IPS-NIHi11 (cell line): ENCODE measurements at places on chromosomes 5 and 9.

- no peak for DNase-seq
Observed at GRCh38 chr5:112930082-112930344, 8.0 kb upstream of the REEP5 start.

- DNase-seq: no peak
Observed at GRCh38 chr5:32058101-32058500, 116.0 kb downstream of the GOLPH3 start.

- DNase-seq: no peak
Observed at GRCh38 chr9:111952559-111952958, 55.9 kb downstream of the UGCG start.

DNA sequence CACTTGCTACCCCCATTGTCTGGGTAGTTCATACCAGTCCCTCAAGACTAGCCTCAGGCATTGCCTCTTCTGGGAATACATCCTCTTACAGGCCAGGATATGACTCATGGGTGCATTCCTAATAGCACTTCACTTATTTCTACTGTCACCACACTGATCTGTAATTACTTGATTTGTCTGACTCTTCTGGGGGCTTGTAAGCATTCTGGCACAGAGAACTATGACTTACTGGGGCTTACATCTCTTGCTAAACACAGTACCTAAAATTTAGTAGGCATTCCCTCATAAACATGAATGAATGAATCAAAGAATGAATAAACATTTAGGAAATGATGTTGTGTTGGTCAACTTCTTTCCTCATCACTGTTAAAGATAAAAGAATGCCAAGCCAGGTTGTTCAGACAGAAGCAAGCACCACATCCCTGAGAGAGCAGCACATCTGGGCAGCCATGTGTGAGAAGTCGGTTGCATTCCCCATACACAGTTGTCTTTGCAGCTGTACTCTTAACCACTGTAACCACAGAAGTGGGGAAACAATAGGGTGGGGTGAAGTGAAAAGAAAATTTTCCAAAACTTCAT is 27.6 kb downstream of the IL7R start:
- DNase-seq: no peak

GRCh38 chr9:129392093-129392541 is 214.1 kb upstream of the IER5L start:
- DNase-seq: peak; percentile 52

DNA sequence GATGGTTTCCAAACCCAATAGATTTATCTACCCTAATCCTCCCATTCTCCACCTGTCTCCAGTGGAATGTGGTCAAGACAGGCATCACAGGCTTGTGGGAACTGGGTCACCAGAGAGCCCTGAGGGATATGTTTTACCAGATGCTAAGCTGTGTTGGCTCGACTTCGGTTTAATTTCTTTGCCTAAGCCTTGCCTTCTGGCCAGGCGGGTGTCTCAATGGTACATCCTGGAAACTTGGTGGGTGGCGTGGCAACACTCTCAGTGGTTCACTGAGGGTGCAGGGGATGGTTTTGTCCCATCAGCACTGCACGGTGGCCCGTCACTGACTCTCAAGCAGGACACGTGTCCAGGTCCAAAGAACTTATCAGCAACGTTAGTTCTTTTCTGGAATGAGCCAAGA is 192.2 kb downstream of the TENT4A start:
- no peak for DNase-seq

DNA sequence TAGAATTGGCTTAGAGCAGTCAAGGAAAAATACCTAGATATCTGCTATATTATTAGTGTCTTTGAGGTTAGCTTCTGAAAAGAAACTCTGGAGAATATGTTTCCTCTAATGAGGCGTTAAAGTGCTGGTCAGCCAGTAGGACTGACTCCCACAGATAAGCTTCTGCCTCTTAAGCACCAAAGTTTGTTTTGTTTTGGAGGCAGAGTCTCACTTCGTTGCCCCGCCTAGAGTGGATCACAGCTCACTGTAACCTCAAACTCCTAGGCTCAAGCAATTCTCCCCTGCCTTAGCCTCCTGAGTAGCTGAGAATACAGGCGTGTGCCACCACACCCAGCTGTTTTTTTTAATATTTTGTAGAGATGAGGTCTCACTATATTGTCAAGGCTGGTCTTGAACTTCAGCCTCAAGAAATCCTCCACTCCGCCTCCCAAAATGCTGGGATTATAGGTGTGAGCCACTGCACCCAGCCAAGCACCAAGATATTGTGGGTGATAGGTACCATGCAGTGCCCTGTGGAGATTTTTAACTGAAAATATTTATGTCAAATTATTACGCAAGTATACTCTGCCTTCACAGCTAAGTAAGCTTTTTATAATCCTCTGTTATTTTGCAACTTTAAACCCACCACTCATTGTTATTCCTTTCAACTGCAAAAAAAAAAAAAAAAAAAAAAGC is 24.7 kb upstream of the TMEM171 start:
- no peak for DNase-seq

- no peak for DNase-seq
Observed at GRCh38 chr9:111992523-111992922, 95.9 kb downstream of the UGCG start.

- no peak for DNase-seq
Observed at GRCh38 chr9:75775166-75775565, 115.3 kb upstream of the PCSK5 start.

- no peak for DNase-seq
Observed at GRCh38 chr5:111649516-111649915, 107.5 kb downstream of the NREP start.

DNA sequence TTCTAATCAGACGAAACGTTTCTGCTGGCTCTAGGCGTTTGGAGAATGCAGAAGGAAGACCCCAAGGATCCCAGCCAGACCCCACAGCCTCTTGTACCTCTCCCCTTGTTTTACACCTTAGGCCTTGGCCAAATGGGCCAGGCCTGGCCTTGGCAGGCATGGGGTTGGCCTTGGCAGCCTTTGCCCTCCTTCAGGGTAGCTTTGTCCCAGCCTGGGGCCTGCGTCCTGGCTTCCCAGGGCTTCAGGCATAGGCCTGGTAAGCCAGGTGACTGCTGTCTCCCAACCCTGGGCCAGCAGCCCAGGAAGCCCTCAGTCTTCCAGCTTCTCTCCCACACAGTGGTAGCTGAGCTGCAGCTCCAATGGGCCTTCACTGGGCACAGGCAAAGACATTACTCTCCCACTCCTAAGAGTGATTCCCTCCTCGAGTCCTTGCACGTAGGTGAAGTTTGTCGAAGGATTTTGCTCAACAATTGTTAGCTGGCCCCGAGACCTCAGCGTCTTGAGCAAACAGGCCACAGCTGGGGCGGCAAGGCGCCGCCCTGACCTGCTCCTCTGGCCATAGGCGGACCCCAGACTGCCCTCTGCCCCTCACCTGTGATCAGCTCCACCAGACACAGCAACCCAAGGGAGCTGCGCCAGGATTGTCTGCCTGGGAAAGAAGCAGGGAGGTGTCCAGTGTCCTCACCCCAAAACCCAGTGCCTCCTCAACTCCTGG is 1.1 kb upstream of the PITX1 start:
- no peak for DNase-seq

- DNase-seq: no peak
Observed at GRCh38 chr9:90523958-90524357, 118.7 kb downstream of the DIRAS2 start.

DNA sequence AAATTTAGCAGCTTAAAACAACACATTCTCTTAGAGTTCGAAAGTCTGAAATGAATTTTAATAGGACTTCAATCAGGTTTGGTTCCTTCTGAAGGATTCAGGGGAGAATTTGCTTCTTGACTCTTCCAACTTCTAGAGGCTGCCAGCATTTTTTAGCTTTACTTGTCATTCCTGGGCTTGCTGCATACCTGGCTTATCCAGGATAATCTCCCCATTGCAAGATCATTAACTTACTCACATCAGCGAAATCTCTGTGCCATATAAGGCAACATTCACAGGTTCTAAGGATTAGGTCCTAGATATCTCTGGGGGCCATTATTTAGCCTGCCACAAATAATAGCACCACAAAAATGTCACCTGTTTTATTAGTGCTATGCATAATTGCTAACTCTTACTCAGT is 46.2 kb upstream of the PCSK5 start:
- no peak for DNase-seq

- DNase-seq: no peak
Observed at GRCh38 chr5:42680046-42680445, 76.6 kb upstream of the CCDC152 start.

DNA sequence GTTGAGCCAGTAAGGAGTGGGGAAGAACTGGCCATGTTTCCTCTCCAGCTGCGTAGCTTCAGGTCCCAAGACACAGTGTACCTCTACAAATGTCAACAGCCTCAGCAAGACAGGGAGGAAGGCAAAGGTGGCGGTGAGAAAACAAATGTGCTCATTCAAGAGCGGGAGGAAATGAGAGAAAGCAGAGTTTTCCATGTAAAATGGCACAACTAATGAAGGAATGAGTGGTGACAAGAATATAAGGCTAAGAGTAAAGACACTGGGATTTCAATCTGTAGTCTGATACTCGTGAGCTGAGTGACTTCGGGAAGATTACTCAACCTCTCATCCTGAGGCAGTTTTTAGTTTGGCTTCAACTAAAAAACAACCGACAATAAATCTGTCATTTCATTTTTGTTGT is 67.6 kb downstream of the DPYSL3 start:
- DNase-seq: no peak

DNA sequence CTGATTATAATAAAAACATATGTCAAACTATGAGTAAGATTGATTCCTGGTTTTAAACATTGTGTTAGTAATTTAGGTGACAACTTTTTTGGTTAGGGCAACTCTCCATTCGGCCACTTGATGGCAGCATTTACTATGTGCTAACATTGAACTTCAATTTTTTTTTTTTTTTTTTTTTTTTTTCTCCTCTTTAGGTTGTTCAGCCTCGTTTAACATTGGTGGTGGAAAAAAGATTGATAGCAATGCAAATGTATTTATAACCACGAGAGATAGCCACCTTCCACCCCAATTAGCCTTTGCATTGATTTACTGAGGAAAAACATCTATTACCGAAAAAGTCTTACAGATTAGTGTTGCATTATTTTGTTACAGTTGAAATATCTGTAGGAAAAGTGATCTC is 159.1 kb downstream of the CSNK1G3 start:
- peak; percentile 47 for DNase-seq

GRCh38 chr9:93582550-93582949 is 6.2 kb downstream of the PHF2 start:
- no peak for DNase-seq

DNA sequence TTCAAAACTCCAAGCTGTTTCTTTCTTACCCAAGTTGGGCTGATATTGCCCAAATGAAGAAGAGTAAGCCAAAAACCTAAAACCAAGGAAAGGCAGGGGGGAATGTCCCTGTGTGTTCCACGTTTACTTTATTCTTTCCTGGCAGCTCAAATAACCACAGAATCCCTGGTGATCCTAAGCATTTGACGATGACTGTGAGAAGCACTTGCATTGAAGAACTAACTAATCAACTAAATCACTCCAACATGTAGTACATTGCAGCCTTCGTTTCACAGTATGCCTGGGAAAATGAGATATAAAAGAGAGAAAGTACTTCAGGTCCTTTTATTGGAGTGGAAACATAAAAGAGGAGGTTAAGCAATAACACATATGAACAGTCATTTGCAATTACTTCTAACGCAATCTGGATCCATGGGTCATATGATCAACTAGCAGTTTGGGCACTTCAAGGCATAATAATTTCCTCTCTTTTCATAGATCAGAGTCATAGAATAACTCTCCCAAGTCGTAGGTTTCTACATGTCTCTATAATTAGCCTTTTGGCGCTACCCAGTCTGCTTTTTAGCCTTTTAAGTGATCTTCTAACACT is 338.4 kb downstream of the TMEM167A start:
- DNase-seq: no peak

- DNase-seq: no peak
Observed at GRCh38 chr9:1427875-1428274, 377.7 kb downstream of the DMRT2 start.

- DNase-seq: no peak
Observed at GRCh38 chr5:159681661-159682060, 234.6 kb upstream of the ADRA1B start.

DNA sequence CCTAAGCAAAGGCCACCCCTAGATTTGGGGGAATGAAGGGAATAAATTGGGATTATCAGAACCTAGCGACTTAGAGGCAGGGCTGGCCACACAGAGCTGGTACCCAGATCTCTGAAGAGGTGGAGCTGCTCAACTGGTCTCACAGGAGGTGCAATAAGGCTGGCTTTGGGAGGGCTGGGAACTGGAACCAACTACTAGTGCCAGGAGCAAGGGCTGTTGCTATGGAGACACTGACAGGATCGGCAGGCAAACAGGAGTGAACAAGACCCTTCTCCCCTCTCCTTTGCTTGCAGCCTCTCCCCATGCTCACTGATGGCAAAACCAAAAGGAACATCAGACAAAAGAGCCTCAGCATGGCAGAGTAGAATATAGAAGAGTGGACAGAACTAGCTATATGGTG is 17.0 kb upstream of the WHRN start:
- DNase-seq: peak; percentile 37

- DNase-seq: no peak
Observed at GRCh38 chr9:70492319-70492777, 77.9 kb upstream of the KLF9 start.

DNA sequence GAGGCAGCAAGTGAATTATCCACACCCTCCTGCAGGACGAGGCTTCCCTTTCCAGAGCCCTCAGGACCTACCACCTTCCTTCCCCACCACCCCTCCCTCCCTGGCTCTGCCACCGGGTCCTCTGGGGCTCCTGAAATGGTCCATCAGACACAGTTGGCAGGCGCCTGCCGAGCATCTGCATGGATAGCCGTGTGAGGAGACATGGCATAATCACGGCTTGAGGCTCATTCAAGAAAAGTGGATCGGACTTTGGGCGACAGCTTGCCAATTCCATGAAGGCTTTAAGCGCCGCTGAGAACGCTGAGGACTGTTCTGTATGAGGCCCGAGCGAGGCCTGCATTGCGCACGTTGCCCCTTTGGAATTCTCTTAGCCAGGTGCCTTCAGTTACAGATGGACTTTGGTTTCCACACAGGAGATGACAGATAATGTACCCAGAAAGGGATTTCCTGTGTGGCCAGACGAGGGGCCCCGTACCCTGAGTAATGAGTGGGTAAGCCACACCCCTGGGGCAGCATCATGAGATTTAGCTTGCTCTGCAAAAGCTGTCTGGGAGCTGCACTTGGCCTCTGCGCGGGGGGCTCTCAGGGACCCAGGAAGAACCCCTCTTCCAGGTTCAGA is 179.8 kb downstream of the OLFM1 start:
- no peak for DNase-seq
